Mesenchymal stem cell (in vitro differentiated cells and primary cell): ENCODE measurements at places on chromosomes 4 and X.

DNA sequence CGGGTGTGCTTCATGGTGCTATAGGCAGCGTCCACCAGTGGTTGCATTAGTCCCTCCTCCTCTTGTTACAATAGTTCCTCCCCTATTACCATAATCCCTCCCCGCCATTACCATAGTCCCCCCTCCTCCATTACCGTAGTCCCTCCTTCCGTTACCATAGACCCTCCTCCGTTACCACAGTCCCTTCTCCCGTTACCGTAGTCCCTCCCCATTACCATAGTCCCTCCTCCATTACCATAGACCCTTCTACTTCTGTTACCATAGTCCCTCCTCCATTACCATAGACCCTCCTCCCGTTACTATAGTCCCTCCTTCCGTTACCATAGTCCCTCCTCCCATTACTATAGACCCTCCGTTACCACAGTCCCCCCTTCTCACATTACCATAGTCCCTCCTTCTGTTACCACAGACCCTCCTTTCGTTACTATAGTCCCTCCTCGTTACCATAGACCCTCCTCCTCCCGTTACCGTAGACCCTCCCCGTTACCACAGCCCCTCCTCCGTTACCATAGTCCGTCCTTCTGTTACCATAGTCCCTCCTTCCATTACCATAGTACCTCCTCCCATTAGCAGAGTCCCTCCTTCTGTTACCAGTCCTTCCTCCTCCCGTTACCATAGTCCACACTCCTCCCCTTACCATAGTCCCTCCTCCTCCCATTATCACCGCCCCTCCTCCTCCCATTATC, 129.6 kb downstream of the DHRSX start:
- DNase-seq: no peak

DNA sequence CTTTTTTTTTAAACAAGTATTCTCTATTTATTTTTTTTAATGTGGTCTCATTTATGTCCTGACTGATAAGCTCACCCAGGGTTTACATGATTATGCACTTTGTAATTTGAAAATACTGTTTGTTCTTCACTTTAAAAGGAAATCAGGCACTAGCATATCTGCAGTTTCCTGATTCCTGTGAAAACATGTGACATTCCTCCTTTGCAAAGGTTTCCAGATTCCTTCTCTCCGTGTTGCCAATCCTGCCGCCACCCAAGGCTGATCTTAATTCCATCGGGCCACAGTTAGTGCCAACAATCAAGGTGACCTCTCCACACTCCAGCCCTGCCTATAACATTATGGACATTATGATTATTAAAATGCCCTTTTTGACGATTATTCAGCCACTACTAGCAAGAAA, 225.4 kb downstream of the PCDH7 start:
- no peak for DNase-seq

DNA sequence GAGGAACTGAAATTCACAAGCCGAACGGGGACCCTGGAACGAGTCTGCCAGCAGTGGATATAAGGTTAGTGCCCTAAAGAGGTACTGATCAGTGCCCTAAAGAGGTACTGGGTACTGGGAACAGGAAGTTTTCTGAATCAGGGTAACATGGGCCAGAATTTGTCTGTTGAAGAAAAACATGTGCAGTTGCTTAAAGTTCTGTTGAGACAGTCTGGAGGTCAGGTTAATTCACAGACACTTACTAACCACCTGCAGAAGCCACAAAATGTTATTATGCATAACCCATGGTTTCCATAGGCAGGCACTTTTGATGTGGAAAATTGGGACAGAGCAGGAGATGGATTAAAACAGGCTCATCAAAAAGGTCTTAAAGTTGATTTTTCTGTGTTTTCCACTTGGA, 17.9 kb downstream of the SPIN2B start:
- no peak for DNase-seq

DNA sequence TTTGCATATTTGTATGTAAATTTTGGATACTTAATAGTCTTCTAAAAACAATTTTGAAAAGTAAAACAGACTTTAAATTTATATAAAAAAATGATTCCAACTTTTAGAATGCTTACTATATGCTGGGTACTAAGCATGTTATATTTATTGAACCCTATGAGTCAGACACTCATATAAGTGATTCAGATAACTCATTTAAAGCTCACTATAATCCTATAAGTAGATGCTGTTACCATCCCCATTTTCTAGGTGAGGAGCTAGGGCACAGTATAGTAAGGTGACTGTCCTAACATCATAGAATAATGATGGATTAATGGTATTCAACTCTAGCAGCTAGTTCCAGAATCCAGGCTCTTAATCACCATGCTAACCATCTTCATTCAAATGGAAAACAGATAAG, 877.0 kb upstream of the GRID2 start:
- DNase-seq: no peak

DNA sequence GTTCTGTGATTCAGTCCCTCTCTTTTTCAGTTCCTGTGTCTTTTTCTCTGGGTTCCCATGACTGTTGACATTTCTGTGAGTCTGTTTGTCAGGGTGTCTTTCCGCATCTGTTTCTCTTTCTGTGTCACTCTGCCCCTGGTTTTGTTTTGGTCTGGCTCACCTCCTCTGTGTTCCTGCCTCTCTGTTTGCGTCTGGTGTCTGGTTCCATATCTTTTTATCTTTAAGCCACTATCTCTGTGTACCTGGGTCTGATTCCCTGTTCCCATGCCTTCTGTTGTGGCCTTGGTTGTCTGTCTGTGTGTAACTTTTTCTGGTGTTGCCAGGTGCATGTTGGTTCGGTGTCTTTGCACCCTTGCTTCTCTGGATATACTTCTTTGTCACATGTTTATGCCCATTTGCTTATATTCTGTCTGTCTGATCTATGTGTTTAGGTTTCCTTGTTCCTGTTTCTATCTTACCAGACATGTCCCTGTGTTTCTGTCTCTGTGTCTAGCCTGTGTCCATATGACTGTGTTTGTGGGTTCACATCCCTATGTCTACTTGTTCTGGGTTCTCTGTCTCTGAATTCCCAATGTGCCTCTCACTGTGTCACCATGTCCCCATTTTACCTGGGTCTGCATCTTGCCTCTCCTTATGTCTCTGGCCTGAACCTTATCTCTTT, 50.2 kb downstream of the ITIH6 start:
- DNase-seq: no peak

GRCh38 chrX:68571610-68572311, 72.9 kb downstream of the YIPF6 start:
- DNase-seq: peak; percentile 61

DNA sequence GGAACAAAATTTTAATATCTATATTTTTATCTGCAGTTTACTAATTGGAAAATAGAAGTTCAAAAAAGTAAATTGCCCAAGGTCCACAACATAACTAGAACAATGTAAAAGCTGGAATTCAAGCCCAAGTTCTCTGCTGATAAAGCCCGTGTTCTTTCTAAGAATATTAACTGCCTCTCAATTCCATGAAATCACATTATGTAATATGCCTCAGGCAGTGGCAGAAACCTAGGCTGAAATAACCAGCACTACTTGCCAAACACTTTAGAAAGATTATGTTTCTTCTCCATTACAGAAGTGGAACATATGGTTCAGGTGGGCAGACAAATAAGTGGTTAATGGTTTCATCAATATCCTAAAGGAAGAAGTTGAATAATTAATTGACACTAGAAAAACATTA, 56.7 kb upstream of the ADGRL3 start:
- no peak for DNase-seq

- DNase-seq: peak; percentile 20
Observed at GRCh38 chr4:155548173-155548572, 118.5 kb upstream of the GUCY1A1 start.

- no peak for DNase-seq
Observed at GRCh38 chr4:75907966-75908365, 5.7 kb upstream of the PPEF2 start.

DNA sequence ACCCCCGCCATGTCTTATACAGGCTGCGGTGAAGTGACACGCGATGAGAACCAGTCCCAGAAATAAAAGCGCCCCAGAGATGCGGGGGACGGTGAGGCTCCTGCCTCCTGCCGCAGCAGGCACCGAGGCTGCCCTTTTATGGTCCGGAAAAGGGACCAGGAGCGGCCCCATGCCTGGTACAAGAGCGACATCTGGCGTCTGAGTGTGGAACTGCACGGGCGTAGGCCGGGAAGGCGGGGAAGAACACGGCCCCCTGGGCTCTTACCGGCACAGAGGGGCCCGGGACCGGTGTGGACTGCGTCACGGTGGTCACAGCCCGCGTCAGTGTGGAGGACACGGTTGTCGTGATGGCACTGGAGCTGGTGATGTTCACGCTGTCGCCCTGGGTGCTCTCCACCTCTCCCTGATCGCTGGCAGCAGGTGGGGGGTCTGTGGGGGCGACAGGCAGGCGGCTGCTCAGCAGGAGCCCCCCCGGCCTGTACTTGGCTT, 8.9 kb upstream of the RENBP start:
- DNase-seq: peak; percentile 59

GRCh38 chr4:163109967-163110366, 56.7 kb downstream of the NAF1 start:
- no peak for DNase-seq

- no peak for DNase-seq
Observed at GRCh38 chr4:27514711-27515110, 654.1 kb downstream of the STIM2 start.
